ENCODE measurements at places on chromosomes 1 and 21.
A peak's percentile ranks its signal among the peaks of the same experiment; 100 is the strongest.

- no peak for DNase-seq
Measured at GRCh38 chr1:161017756-161018630, 3.0 kb downstream of the F11R start.

GRCh38 chr21:35134309-35134708, 85.2 kb upstream of the RUNX1 start:
- no peak for DNase-seq

DNA sequence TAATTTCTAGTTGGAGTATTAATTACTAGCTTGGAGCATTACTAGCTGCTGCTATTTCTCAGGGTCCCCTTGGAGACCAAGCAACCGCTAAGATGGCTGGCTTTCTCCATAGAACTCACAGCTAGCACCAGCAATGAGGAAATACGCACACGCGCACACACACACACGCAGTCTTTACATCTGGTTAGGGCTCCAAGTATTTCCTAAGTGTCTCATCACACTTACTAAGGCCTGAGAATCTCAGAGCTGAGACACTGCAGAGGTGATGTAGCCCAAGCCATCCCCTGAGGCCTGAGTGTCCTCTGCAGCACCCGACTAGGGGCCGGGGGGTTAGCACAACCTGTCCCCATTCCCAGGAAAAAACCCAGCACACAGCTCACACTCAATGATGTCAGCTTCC, 42.5 kb downstream of the ITPKB start:
- no peak for DNase-seq

DNA sequence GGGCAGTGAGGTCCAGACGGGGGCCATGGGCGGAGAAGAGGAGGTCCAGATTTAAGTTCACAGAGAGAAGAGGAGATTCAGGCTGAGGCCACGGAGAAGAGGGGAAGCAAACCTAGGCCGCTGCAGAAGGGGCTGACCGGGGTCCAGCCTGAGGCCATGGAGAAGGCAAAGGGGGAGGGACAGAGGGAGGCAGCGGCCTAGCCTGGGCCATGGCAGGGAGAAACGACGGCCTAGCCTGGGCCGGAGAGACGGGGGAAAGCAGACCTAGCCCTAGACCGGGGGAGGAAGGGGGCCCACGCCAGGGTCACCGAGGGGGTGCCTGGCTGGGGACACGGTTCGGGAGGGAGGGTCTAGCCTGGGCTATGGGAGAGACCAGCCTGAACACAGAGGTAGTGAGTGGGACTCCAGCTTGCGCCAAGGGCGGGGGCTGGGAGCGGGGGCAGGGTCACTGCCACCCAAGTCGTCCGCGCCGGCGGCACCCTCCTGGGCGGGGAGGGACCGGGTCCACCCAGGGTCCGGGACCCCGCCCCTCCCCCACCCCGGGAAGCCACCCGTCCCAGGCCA, 459 bp downstream of the CAPZB start:
- DNase-seq = no peak

DNA sequence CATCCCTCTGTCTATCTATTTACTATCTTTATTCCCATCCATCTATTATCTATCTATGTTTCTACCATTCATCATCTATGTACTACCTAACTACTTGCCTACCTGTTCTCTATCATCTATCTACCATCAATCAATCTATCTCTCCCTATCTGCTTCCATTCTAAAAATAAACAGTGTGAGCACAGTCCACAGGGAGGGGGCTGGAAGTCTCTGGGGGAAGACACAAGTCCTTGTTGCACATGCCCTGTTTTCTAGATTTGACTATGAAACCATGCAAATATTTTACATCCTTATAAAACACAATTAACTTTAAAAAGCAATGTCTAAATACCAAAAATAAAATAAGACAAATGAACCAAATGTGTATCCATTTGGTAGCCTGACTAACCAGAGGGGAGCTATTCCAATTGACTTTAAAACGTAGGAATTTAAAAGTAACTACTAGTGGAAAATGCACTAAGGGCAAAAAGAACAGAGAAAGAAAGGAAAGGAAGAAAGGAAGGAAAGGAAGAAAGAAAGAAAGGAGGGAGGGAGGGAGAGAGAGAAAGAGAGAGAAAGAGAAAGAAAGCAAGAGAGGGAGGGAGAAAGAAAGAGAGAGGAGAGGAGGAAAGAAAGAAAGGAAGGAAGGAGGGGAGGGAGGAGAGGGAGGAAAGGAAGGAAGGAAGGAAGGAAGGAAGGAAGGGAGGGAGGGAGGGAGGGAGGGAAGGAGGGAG, 13.6 kb upstream of the RIPK4 start:
- no peak for DNase-seq

DNA sequence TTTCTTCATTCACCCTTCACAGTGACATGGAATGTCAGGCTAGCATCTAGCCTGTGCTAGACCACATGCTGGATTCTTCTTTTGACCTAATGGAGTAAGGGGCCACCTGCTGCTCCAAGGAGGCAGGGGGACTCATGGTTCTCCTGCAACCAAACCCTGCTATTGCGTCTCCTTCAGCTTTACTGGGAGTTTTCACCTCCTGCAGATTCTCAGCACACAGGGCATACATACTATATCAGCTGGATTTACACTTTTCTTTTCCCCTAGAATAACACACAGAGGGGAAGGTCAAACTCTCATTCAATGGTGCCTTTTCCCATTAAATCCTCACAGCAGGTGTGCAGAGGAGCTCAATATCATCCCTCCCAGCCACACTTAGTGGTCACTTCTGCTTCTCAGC, 16.6 kb upstream of the AK5 start:
- DNase-seq = no peak

GRCh38 chr1:239555350-239555749, 169.0 kb downstream of the CHRM3 start:
- DNase-seq = no peak

DNA sequence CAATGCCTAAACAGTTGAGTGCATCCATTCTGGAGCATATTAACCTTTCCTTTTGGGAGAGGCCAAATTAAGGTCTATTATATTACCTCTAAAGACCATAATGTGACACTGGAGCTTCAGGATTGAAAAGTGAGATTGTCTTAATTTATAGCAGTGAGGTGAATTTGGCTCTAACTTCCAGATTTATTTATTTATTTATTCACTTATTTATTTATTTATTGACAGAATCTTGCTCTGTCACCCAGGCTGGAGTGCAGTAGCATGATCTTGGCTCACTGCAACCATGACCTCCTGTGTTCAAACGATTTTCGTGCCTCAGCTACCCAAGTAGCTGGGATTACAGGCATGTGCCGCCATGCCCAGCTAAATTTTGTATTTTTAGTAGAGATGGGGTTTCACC, 19.1 kb downstream of the ZCCHC17 start:
- no peak for DNase-seq

DNA sequence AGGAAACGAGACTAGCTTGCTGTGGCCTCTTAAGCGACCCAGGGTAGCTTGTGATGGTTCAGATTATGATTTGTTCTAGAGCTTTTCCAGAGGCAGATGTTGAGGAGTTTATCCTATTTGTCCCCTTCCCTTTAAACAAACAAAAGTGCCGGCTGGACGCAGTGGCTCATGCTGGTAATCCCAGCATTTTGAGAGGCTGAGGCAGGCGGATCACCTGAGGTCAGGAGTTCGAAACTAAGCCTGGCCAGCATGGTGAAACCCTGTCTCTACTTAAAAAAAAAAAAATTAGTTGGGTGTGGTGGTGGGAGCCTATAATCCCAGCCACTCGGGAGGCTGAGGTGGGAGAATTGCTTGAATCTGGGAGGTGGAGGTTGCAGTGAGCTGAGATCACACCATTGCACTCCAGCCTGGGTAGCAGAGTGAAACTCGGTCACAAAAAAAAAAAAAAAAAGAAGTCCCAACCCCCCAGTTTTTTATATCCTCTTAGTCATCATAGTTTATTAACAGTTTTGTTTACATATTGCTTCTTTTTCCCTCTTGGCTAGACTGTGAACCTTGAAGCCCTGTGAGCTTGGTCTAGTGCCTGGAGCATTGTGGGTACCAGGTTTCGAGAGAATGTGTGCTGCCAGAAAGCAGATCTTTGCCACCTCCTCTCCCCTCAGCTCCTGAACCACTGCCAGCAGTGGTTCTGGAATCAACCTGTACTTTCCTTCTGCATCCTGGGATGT, 29.8 kb downstream of the MAPKAPK2 start:
- DNase-seq = no peak

DNA sequence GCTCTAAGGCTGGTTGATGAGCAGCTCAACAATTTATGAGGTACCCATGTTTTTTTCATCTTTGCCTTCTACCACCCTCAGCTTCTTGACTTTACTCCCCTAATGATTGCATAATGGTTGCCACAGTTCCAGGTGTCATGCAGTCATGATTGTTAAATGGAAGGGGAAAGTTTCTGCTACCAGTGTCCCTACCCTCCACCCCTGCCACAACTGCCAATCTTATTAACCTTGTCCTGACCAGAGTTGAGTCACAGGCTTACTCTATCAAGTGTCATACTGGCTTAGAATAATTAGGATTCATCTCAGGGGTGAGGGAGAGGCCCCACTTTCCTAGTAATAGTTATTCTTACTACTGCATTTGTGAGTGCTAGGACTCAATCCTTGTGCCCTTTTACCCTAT, 7.9 kb upstream of the FUBP1 start:
- DNase-seq = no peak

- no peak for DNase-seq
Measured at GRCh38 chr1:17546946-17547670, 7.6 kb downstream of the ARHGEF10L start.

DNA sequence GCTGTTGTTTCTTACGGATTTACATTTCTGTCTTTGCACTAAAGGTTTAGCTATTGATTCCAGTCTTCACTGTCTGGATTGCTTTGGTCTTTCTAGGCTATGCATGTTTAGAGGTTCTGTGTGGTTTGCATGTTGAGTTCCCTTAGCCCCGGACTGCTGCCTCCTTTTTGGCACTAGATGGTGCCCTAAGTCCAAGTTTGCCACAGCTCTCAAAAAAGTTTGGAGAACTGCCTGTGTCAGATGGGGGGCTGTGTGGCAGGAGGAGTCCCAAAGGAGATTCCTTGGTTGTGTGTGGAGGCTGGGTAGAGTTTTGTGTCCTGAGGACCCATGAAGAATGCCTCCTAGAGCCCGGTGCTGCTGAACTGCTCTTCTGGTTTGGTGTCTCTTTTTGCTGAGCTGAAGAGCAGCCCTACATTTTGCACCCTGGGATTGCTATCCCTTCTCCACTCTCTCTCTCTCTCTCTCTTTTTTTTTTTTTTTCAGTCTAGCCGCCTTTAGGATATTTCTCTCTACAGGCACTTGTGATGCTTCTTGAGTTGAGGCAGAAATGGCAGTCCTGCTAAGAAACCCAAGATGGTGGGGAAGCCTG, 74.4 kb downstream of the PTGS2 start:
- no peak for DNase-seq

- DNase-seq = no peak
Measured at GRCh38 chr1:150567717-150568593, 11.5 kb downstream of the MCL1 start.

- DNase-seq = peak; percentile 89
Measured at GRCh38 chr1:17236779-17237560, 11.9 kb upstream of the PADI3 start.

DNA sequence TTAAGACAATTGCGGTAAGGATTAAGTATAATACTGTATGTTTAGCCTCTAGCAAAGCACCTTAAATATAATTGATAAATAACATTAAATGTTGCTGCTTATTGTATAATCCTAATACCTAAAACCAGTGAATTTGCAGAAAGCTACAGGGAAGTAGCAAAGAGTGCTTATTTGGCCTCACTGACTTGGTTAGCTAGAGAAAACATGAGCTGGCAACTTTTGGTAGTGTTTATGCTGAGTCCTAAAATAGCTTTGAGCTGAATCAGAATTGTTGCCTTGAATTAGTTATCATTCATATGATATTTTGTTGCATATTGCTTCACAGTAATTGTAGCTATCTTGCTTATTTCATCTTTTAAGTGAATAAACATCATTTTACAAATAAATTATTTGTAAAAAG, 3.5 kb downstream of the TRIM67 start:
- DNase-seq = no peak

DNA sequence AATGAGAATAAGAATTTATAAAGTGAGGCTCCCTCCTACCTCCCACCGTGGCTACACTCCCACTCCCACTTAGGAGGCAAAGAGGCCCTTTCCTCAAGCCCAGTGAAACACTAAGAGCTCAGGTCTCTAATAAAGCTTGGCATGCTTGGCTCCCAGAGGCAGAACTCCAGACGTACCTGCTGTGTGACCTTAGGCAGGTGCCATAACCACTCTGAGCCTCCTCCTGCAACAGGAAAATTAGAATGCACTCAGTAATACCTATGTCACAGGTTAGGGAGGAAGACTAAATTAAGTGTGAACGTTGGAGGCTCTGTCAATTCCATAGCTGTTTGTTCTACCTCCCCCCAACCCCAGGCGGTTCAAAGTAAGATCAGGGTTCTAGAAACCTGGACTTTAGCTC, 16.5 kb upstream of the SLC26A9 start:
- no peak for DNase-seq

DNA sequence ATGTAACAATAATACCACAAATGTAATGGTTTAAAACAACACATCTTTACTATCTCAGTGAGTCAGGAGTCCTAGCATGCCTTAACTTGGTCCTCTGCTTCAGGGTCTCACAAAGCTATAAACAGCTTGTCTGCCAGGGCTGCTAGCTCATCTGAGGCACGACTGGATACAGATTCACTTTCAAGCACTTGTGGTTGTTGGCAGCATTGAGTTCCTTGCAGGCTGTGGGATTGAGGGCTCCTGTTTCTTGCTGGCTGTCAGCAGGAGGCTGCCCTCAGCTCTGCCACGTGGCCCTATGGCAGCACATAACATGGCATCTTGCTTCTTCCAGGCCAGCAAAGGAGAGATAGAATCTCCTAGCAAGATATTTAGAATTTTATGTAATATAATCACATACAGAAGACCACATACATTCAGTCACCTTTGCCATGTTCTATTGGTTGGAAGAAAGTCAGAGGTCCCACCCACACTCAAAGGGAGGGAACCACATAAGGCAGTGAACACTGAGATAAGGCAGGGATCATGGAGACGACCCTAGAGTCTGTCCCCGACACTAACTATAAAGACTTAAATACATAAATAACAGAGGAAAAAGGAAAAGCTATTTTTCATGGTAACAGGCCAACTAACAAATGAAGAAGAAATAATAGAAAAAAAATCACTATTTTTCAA, 18.9 kb upstream of the IPP start:
- no peak for DNase-seq

DNA sequence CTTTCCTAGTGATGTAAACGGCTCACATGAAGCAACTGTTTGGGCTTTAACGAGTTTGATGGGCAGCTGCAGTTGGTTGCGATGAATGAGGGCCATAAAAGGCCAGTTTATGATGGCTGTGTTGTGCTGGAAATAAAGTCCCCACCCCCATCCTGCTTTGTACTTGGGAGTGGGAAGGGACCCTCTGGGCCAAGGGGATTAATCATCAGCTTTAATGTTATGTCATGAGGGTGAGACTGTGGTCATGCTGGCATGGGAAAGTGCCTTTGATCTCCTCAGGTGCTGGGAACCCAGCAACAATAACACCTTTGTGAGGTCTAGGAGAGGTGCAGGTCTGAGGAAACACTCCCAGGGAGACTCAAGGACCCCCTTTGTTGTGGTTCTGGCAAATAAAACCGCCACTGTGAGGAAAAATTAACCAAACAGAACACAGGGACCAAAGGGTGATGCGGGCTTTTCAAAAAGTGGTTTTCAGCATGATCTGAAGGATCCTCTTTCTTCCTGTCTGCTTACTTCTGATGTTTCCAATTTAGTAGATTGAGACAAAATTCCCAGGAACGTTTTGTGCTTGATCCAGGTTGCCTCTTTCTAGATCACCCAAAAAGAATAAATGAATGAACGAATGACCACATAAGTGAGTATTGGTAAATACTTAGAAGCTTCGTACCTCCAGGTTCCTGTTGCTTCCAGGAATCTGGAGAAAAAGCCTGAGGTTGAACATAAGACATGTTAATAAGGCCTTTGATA, 257.8 kb upstream of the HOOK1 start:
- DNase-seq = no peak

Measured in activated CD4-positive, alpha-beta T cell treated with anti-CD3 and anti-CD28 coated beads, Interleukin-2, amount 50 U/mL, for 24 hours (primary cell).